ENCODE measurements at places on chromosomes 5 and 9.

DNA sequence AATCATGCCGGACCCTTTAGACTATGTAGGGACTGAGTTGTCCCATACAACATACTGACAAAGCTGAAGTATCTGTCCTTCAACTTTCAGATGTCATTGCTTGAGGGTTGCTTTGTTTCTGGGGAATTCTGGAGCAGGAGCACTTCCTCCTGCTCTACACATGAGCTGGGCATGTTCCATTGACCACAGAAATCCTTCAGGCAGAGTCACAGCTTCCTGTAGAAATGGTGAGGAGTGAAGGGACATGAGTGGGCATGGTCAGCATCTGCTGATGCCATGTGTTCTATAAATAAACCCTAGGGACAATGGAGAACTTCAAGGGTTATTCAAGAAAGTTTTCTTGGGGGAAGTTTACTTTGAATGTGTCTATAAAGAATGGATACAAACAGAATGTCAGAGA is 296.6 kb upstream of the FBXL7 start:
- no peak for DNase-seq

DNA sequence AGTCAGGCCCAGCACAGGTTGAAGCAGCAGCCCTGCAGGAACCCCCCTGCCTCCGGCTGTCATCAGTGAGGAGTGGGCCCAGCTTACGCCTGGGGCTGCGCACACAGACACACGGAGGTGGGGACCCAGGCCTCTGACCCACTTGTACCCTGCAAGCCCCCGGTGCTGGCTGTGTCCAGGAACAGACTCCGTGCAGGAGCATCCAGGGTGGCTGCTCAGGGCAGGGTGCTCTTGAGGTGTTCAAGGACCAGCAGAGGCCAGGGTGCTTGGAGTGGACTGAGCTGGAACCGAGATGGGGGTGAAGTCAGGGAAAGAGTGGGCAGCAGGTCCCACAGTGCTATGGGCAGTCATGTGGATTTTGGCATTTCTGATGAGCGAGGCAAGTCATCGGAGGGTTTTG is 199.5 kb downstream of the CACNA1B start:
- DNase-seq = no peak

DNA sequence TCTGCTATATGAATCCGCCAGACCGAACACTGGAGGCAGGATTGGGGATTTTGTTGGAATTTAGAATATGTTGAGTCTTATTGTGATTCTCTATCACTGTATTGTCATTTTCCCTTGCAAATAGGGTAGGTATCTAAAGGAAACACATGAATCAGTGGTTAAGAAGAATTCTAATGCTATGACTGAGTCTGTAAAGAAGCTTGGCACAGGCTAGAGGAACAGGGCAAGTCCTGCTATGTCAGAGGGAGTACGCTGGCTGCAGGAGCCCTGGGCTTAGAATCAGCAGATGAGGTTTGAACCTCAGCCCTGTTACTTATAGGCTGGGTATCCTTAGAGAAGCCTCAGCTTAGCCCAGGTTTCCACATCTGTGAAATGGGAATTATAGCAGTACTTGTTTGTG is 198.1 kb downstream of the NR3C1 start:
- DNase-seq = no peak

DNA sequence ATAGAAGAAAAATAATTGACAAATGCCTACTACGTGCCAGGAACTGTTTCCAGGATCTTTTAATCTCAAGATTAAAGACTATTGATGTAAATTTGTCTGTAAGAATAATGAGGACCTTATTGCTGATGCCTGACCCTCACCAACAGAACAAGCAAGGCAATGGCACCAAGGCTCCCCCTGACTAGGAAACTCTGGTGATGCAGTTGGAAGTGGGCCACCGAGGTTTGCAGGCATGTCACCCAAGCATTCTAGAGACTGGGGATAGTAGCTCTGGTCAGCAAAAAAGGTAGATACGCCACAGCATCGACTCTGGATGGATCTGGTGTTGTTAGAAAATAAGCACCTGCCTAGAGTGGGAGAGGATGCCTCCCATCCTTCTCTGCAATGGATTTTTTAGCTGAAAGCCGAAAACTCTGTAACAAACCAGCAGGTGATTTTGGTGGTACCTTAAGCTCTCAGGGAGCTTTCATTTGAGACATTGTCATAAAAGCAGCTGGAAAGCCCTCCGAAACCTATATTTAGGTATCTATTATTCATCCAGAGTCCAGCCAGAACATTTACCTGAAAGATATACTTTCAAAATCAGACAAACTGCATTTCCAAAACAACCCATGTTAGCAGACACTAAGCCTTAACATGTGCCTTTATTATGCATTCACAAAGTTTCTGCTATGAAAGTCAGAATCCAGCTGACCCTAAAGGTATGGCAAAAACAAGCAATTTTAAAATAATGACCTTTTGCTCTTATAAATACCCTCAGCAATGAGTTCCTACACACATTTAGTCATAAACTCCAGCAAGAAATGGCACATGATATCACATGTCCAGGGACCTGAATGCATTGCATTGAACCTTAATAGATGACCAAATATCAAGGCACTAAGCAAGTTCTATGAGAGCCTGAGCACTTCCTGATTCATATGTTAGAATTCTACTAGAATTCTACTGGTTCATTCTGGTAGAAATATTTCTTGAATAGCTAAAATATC is 308.4 kb downstream of the PDE4D start:
- no peak for DNase-seq

- no peak for DNase-seq
Measured at GRCh38 chr5:178433273-178433775, 156.9 kb downstream of the COL23A1 start.

GRCh38 chr9:79028101-79028500 is 543.7 kb upstream of the TLE4 start:
- DNase-seq = no peak

DNA sequence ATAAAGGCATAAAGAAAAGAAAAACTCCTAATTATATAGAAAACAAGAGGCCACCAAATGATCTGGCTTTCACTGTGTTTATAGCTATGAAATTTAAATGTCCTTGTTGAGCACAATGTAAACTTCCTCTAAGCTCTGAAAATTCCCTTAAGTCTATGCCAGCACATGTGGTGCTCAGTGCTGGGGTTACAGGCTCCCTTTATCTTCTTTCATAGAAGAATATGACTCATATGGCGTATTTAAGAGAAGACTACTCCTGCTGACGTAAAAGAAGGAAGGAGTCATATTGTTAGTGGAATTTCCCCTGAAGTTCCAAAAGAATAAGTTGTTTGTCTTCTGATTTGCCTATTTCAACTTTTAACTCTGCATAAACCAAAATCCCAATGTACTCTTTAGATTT is 30.4 kb downstream of the RNF145 start:
- DNase-seq = no peak

- peak; percentile 12 for DNase-seq
Measured at GRCh38 chr9:133788819-133789717, 50.9 kb upstream of the SARDH start.

DNA sequence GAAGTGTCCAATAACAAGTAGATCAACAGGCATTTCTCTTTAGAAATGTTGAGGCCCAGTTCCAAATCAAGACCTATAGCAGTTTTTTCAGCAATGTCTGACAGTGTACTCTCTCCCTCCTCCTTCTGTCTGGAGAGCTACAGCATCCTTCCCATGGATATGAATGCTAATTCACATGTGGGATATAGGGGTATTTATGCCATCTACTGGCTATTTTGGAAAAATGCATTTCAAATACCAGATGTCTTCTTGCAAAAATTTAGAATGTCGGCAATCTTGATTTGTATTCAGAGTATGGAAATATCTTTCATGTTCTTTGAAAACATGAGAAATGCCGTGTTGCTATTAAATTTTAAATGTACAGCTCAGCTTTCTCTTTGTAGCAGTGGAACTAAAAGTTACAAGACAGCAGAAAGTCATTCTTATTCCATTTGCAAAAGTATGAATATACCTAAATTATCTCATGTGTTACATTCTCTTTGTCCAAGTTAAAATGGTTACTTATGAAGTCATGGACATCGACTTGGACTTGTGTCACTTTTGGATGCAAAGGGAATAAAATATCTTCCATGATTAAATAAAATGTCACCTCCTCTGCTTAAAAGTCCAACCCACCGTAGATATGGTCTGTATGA is 647.8 kb downstream of the TAF11L14 start:
- DNase-seq = peak; percentile 70

GRCh38 chr5:108238461-108238860 is 143.4 kb downstream of the FBXL17 start:
- DNase-seq = no peak

- no peak for DNase-seq
Measured at GRCh38 chr9:127586096-127586495, 26.0 kb upstream of the STXBP1 start.

GRCh38 chr9:30075451-30076199 is 2308.8 kb upstream of the ACO1 start:
- no peak for DNase-seq

GRCh38 chr9:99013550-99013949 is 69.8 kb downstream of the COL15A1 start:
- no peak for DNase-seq

DNA sequence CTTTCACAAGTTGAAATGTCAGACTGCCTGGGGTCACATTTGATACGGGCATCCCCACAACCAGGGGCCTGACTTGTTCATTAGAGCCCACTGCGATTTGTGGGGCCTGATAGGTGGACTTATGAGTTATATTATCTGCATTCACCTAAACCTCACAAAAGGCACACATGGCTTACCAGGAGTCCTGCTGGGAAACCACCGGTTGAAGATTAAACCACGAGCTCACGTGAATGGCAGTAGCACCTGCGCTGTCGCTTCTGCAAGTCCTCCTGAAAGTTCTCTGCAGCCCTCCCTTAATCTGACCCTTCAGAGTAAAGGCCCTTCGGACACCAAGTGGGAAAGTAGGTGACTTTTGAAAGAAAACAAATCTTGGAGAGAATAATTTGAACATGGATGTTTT is 68.9 kb downstream of the PPIC start:
- DNase-seq = no peak

DNA sequence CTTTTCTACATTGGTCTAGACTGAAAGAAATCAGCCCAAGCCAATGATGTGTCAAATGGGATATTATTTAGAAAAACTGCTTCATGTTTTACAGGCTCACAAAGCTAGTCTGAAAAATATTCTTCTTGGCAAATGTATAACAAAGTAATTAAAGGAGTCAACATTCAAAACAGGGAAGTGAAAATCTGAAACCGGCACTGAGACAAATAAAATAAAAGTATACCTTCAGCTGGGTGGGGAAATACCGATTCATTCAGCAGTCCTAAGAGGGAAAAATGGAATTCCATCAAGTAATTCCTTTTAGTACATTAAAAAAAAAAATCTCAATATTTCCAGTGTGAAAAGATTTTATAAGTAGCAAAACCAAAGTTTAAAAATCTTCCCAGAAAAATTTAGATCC is 259.6 kb upstream of the SLC24A2 start:
- no peak for DNase-seq

DNA sequence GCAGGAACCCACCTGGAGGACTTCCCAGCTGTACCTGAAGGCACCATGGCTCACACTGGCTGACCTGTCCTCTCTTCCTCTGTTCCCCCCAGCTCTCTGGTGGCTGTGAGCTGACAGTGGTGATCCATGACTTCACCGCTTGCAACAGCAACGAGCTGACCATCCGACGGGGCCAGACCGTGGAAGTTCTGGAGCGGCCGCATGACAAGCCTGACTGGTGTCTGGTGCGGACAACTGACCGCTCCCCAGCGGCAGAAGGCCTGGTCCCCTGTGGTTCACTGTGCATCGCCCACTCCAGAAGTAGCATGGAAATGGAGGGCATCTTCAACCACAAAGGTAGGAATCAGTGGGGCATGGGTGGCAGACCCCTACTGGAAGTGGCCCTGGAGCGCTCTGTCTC is 161.9 kb upstream of the OTULINL start:
- DNase-seq = no peak

DNA sequence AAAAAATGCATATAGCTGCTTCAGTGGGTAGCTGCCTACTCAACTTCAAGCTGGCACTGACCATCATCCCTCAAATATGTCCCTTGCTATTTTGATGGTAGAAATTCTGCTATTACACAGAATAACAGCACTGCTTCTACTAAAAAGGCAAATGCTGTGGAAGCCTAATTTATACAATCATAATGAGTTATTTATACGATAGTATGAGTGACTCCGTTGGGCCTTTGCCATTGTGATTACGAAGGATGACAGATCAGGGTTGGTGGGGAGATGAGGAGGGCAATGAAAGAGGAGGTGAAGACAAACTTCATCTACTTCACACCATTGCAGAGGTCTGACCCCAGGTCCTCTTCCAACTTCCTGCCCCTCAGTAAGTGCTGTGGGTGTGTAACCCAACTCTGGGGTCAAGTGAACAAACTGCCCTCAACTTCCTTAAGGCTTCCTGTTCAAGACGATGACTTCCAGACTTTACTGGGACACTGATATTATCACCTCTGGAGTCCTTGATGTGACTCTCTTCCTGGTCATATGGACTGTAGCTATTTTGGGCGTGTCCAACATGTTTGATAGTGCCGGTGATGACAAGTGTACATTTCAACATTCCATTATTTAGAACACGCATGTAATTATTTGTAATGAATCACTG is 74.1 kb upstream of the RPS23 start:
- no peak for DNase-seq

DNA sequence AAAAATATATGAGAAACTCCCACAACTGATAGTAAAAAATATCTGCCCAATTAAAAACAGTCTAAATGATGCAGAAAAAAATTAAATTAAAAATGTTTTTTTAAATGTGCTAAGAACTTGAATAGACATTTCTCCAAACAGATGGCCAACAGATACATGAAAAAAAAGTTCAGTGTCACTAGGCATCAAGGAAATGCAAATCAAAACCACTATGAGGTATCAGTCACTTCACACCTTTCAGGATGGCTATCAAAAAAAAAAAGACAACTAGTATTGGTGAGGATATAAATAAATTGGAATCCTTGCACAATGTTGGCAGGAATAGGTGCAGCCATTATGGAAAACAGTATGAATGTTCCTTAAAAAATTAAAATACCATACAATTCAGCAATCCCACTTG is 16.6 kb downstream of the ZNF131 start:
- no peak for DNase-seq

GRCh38 chr9:4746278-4747030 is 5.5 kb upstream of the AK3 start:
- no peak for DNase-seq

DNA sequence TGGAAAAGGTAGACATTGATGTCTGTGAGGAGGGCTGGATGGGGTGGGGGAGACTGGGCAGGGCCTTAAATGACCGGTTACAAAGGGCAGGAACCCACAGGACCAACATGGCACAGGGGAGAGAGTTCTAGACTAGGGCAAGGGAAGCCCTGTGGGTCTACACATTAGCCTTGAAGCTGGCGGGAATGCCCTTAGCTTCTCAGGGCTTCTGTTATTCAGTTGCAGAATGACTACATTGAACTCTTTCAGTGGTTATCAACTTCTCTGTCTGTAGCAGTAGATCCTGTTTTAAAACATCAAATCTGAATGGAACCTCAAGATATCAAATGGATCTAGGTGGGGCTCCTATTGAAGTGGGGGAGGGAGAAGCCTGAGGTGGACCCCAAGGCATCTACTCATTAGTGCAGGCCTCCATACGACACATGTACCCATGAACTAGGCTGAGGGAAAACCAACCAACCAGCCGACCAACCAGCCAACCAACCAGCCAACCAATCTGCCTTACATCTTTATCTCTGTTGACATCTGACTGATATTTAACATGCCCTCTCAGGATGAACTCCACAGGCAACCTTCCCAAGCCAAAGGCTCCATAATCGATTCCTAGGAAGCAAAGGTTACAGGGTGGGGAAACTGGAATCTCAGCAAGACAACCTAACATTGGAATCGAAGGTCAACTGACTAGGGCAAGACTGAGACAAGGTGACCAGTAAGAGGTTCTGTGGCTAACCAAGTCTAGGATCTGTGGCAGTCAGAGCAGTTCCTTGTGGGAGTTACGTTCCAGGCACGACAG is 48.3 kb downstream of the DAP start:
- no peak for DNase-seq

- no peak for DNase-seq
Measured at GRCh38 chr9:34983209-34983608, 6.3 kb upstream of the DNAJB5 start.

All from cerebellum (tissue), 4 donors.